ENCODE measurements at places on chromosomes 7 and 10.

GRCh38 chr7:48365010-48365409, 193.8 kb downstream of the ABCA13 start:
- no peak overlapping the region for H3K4me3 ChIP-seq
- DNase-seq: no peak
- no peaks in the 10 kb centered on the region for H3K27me3 ChIP-seq
- no peak overlapping the region for H3K27ac ChIP-seq

DNA sequence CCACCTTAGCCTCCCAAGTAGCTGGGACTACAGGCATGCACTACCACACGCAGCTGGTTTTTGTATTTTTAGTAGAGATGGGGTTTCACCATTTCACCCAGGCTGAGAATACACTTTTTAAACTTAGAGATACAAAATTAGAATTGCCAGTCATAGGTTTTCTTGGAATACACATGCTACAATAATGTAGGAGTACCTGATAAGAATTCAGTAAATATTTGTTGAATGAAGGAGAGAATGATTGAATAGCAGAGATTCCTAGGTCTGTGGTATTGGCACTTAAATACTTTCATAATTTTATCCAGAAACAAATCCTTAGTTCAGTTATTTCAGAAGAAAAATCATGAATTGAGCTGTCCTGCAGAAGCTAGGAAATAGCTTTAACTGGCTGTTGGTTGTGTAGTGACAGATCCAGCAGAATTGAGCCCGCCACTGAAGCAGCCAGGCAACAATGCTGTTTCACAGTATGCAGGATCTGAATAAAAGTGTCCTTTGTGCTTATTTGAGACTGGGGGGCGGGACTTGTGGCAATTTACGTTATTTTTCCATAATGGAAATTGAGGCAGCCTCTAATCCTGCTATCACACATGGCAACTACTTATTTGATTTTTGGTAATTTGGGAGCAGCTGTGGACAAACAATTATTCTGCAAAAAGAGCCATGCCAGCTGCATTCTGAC, 31.5 kb downstream of the NRF1 start:
- no peak overlapping the region for H3K27ac ChIP-seq
- no peaks in the 10 kb centered on the region for H3K36me3 ChIP-seq
- H3K4me3 ChIP-seq: no peak overlapping the region
- H3K4me1 ChIP-seq: no peaks in the 10 kb centered on the region

- no peak overlapping the region for H3K27ac ChIP-seq
- no peaks in the 10 kb centered on the region for H3K27me3 ChIP-seq
- H3K4me3 ChIP-seq: no peak overlapping the region
- peak; percentile 44 for DNase-seq
- peaks cover 14% of the 10 kb centered on the region for H3K4me1 ChIP-seq
Observed at GRCh38 chr7:116138202-116138801, 72.0 kb upstream of the TES start.

DNA sequence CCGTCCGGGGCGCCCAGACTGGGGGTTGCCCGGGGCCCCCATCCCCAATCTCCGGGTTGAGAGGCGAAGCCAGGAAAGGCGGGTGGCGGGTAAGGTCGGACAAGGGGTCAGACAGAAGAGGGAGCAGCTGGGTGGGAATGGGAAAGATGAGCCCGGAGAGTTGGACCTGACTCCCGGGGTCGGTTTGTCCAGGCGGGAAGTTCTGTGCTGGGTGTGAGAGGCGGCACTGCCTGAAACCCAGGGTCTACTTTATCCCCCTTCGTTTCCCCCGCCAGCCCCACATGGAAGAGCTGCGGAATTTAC, 675 bp downstream of the SLC4A2 start:
- no peak for DNase-seq
- no peaks in the 10 kb centered on the region for H3K27me3 ChIP-seq
- H3K4me1 ChIP-seq: peaks cover 30% of the 10 kb centered on the region
- H3K27ac ChIP-seq: peak overlapping the region; percentile 94
- H3K36me3 ChIP-seq: peaks cover 3% of the 10 kb centered on the region

DNA sequence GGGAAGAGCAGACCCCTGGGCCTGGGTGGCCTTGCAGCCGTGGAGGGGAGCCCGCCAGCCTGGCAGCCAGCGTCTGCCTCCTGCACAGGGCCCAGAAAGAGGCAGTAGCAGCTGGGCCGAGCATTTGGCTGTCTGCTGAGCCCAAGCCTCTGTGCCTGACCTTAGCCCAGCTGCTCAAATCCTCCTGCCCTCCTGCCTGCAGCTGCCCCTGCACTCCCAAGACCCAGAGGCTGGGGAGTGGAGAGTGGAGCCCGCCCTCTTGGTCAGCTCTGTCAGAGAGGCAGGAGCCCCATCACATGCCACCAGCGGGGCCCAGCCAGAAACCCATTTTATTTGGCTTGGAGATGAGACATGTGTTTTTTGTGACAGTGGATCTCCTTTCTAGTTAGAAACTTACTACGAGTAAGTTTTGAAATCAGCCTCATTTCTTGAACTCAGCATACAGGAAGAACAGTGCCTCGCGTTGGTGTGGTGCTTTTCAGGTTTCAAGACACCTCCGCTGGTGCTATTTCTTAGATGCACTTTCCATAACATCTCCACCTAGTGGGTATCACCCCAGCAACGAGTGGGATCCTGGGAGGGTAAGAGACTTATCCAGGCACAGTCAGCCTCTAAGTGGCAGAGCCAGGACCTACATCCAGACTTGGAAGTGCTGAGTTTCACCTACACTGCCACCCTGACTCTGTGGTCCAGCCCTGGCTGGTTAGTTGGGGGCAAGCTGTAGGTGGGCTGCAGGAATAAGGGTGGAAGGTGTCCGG, 477.1 kb downstream of the RPS24 start:
- peak; percentile 16 for DNase-seq
- H3K4me3 ChIP-seq: no peak overlapping the region
- no peaks in the 10 kb centered on the region for H3K27me3 ChIP-seq
- no peaks in the 10 kb centered on the region for H3K36me3 ChIP-seq

DNA sequence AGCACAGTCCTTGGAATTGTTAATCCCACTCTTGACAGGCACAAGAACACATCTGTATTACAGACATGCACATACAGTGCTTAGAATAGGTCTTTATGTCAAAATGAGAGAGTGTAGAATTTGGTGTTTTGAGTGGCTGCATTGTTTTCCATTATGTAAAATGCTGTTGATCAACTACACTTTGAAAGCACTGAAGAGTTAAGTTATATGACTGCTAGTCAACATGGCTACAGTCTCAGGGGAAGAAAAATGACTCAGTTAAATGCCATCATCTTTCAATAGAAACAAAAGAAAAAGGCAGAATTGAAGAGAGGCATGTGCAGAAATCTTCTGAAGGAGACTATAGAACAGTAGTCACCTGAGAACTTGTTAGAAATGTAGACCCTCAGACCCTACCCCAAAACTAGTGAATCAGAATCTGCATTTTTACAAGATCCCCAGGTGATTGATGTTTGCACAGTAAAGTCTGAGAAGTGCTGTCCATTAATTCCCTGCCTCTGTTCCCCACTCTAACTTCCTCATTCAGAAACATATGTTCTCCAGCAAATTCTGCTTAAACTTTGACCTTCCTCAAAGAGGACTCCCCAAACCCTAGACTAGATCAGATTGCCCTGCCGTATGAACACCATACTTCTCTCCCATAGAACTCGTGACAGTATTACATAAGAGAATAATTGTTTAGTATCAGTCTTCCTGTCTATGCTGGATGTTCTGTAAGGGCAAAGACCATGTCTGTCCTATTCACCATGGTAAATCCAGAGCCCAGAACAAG, 16.0 kb downstream of the SND1 start:
- no peak for DNase-seq
- H3K27ac ChIP-seq: peak overlapping the region; percentile 23
- H3K4me3 ChIP-seq: no peak overlapping the region
- H3K36me3 ChIP-seq: no peaks in the 10 kb centered on the region
- no peaks in the 10 kb centered on the region for H3K27me3 ChIP-seq

- H3K36me3 ChIP-seq: no peaks in the 10 kb centered on the region
- peaks cover 13% of the 10 kb centered on the region for H3K4me1 ChIP-seq
- H3K4me3 ChIP-seq: peak overlapping the region; percentile 94
- no peaks in the 10 kb centered on the region for H3K27me3 ChIP-seq
- H3K27ac ChIP-seq: peak overlapping the region; percentile 95
Observed at GRCh38 chr10:27504808-27505460, 830 bp downstream of the RAB18 start.

DNA sequence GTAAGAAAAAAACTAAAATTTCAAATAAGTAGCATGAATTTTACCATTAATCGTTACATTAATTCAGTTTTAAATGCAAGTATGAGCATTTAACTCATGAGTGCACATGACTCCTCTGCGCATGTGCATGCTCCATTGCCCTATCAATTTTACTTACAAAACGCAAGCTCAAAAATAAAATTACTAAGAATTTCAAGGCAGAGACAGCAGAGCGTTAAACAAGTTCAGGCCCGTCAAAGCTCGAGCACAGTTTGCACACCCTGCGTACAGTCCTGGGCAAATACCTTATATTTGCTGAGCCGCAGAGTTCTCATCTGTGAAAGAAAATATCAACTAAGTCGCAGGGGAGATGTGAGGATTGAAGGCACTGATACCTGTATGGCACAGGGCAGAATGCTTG, 373.6 kb downstream of the BBS9 start:
- H3K27ac ChIP-seq: no peak overlapping the region
- H3K36me3 ChIP-seq: no peaks in the 10 kb centered on the region
- H3K27me3 ChIP-seq: no peaks in the 10 kb centered on the region
- DNase-seq: no peak
- no peaks in the 10 kb centered on the region for H3K4me1 ChIP-seq
- H3K4me3 ChIP-seq: no peak overlapping the region

Measured in Caco-2 (cell line).